ENCODE measurements at places on chromosomes 7 and 10.
A peak's percentile ranks its signal among the peaks of the same experiment; 100 is the strongest.

- DNase-seq: no peak
These were observed 920.1 kb upstream of the LRRN3 start for GRCh38 chr7:110170841-110171240.

DNA sequence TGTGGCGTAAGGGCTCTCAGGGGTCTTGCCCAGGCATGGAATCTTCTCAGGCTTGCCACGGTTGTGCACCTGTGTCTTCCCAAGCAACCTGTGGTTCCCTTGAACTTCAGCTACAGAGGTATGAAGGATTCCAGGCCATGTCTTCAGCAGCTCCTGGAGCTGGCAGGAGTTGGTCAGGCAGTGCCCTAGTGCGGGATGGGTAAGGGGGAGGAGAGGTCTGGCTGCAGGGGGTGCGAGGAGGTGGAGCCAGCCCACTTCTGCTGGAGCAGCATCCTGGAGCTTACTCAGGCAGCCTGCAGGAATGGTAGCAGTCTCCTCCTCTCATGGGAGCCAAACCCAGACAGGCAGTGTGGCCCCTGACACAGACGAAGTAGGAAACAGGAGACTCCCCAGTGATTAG lies 3.8 kb upstream of the TRIL start:
- peak; percentile 39 for DNase-seq

GRCh38 chr10:116272440-116273283 lies at the start of gene GFRA1:
TSS of gene GFRA1 (minus strand) at chr10:116273206. CDS start at chr10:116272029, 1,177 bp downstream.
- no peak for DNase-seq

DNA sequence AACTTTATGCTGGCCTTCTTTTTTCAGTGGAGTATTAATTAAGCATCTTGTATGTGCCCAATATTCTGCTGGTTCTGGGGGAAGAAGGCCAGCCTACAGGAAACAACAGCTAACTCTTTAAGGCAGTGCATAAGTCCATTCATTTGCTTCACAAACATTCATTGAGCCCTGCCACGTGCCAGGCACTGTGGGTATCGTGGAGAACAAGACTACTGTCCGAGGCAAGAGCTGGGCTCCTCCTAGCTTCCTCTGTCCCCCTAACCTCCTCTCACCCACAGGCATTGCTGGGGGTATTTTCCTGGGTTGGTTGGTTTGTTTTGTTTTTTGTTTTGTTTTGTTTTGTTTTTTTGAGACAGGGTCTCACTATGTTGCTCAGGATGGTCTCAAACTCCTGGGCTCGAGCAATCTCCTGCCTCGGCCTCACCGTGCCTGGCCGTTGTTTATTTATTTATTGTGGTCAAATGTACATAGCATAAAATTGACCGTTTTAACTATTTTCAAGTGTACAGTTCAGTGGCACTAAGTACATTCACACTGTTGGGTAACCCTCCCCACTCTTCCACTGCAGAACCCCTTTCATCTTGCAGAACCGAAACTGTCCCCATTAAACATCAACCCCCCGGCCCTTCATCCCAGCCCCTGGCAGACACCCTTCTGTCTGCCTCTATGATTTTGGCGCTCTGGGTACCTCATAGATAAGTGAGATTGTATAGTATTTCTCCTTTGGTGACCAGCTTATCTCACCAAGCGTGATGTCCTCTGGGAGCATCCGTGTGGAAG lies 32.6 kb downstream of the CHST3 start:
- peak; percentile 30 for DNase-seq

DNA sequence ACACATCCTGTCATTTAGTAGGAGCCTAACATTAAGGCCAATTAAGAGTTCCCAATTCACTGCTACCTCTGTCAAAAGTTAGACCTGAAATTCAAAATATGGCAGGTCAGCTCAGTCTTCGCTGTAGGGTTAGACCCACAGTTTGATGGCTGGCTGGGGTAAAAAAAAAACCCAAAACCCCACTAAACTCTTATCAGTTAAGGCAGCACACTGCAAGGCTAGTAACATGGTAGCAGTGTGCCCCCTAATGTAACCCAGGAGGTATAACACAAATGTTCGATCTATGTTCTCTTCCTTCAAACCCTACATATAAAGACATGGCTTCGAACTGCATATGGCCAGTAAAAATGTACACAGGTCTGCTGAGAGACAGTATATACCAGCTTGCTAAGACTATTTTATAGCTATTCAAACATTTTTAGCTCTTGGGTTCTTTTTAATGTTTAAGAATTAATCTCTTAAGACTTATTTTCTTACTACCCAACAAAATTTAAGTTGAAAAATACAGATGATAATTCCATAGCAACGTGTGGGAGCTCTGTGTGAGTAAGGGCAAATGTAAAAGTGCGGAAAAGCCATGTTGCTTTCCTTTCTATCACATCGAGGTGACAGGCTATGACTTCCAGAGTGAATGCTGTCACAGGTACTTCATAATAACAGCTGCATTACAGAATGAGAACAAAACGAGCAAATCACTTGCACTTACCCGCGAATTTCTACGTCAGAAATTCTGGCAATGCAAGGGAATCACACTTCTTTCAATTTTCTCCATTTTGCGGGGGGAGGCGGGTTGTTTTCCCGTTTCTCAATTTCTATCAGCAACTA lies 168.4 kb upstream of the IMMP2L start:
- DNase-seq: no peak

Measured in Right ventricle myocardium inferior (tissue), 1 donor.